ENCODE measurements at places on chromosomes 1 and 21. TPM values are rescaled to one million over a fixed set of nuclear protein-coding genes. Genes with fewer than 3 reads are reported as not detected.
A peak's percentile ranks its signal among the peaks of the same experiment; 100 is the strongest.

DNA sequence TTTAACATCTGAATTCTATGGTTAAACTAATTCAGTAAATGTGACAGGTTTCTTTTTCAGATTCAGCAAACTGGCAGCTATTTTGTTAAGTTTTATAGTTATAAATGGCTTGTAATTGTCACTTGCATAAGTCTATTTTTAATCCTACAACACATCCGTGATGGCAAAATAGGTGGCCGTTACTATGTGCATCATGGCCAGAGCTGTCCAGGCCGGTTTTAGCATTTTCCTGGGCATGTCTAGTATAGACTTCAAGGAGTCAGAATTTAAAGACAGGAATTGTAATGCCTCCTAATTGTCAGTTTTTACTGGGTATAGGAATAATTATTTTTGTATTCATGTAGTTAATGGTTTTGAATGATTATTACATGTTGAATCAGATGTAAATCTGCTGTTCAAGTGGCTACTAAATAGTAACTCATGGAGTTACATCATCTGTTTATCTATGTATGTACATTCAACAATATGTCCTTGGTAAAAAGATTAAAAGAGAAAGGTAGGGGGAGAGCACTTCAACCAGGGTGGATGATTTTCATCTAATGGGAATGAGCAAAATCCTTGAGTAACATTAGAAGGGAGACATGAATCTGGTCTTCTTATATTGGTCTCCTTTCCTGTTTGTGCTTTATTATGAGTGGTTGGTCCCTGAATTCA lies 3.2 kb upstream of the B3GALT2 start:
- no peak for DNase-seq

SLC44A5 gene
- total RNA-seq = not detected

DNA sequence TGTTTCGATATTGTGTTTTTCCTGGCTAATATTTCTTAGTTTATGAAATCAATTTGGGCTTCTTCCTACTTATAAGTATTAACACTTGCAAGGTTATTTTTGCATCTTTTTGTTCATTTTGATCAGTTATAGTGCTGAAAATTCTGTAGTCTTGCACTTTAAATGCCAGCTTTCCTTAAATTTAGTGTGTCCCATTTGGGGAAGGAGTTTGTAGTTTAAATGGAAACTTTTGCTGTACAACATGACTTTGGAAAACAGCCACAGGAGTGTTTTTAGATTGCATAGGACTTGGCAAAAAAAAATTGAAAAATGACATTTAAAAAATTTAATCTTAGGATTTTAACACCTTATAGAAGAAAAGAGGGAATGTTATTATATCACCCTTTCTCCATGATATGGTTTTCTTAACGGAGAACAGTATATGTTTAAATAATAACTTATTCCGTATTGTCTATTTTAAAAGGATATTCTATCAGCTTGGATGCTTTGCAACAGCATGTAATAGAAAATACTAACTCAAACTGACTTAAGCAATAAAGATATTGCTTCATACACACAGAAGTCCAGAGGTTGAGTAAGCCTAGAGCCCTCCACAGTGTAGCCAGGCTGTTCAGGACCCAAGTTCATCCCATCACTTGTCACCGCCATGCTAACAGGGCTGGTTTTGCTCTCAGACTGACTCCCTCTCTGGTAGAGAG lies 53.8 kb downstream of the LYPLAL1 start:
- DNase-seq = peak; percentile 37

DNA sequence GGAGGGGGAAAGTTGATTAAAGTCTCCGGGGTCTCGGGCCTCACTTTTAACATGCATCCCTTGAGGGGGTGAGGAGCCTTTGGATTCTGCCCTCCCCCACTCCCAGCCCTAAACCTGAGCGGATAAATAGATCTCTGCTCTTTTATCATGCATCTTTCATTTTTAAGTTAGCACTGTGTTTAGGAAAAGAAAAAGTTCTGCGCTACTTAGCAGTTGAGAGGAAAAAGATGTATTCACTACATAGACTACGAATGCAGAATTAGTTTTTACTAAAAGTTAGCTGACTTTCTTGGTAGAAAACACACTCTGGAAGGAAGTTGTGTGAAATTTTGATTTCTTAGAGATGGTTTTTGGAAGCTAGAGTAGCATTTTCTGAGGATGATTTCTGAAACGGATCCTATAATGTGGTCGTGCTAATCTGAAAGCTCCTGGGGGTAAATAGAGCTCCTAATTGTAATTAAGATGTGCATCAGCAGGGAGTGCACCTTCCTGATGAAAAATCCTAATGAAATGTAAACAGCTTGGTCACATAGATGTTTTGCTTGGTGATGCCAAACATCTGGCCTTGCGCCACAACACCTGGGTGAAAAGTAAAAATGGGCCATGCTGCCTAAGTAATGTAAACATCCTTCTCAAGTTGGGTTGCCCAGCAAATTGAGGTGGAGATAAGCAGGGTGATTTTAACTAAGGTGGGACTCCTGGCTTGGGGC lies 1.8 kb downstream of the ROR1 start:
- peak; percentile 34 for DNase-seq

CASZ1 gene
- total RNA-seq = not detected

GRCh38 chr1:204588826-204589225 lies 72.6 kb downstream of the MDM4 start:
- DNase-seq = no peak

DNA sequence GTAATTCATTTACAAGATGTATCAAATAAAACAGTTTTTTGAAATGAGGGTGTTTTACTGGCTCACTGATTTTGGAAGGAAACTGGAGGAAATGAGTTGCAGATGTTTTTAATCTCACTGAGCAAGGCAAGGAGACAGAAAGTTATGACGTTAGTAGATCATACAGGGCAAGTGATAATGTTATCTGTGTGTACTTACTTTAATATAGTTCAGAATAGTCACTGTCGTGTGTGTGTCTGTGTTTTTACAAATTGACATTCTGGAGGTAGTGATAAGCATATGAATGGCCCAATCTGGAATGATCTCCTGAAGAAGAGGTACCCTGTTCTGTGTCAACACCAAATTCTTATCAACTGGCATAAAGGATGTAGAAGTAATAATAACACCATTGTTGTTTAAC lies 1.9 kb upstream of the GBP4 start:
- peak; percentile 44 for DNase-seq

G0S2 gene
- total RNA-seq = 146 TPM

GRCh38 chr21:40169971-40170370 lies 302.7 kb downstream of the PCP4 start:
- DNase-seq = no peak

DNA sequence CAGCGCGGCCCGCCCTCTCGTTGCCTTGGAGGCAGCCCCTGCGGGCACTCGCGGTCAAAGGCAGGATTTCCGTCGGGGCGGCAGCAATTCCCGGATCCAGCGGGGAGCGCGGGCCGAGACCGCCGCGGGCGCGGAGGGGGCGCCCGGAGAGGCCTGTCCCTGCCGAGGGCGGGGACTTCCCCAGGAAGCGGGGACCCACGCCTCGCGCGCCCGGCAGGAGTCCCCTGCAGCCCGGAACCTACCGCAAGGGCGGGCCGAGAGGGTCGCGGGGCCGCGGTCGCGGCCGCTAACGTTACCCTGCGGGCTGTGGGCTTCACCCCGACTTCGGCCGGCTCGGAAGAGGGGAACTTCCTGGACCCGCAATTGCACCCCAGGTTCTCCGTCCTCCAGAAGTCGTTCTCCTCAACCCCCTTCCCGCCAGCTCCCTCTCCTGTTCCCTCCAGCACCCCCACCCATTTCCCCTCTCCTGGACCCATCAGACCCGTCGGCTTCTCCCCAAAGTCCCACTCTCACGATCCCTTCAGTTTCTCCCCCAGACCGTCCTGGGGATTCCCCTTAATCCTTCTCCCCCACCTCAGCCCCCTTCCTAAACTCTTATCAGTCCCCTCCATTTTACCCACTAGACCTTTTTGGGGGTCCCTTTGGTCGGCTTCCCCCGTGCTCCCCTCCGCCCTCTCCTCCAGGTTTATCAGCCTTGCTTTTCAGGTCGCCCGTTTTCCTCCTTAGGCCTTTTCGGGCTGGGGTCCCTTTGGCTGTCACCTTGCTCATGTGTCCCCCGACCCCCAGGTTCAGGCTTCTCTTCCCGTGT lies 604 bp downstream of the FGR start:
- no peak for DNase-seq

DNA sequence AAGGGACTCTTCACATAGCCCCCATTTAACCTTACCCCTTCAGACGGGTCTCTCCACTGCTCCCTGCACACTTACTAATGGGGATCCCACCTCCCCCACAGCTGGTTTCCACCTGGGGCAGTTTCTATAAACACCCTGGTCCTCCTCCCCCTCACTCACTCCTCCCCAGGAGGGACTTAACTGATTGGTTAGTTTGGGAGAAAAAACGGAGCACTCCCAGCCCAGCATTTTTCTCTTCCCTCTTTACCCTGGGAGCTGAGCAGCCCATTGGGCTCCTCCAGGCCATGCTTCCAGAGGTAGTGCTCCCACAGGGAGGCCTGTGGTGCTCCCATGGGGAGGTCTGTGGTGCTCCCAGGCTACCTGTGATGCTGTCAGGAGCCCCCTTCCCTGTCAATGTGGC lies 93.7 kb downstream of the MIS18A start:
- DNase-seq = no peak

GRCh38 chr1:72601035-72601674 lies 318.8 kb upstream of the NEGR1 start:
- peak; percentile 9 for DNase-seq

DNA sequence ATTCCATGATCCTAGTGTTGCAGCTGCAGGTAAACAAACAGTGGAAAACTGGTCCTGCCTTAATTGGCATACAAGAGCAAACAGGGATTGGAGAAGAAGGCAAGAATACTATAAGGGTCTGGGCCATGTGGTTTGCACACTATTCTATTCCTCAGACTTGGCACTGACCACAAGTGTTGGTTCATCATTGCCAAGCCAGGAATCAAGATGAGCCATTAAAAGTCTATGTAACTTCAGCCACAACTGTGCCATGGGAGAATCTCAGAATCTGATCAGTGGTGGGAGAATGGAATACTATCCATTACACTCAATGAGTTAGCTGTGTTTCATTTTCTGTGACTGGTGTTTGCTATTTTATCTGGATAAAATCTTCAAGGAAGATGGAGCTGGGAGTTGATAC lies 26.2 kb upstream of the FCER1A start:
- no peak for DNase-seq

TMCO2 gene
- total RNA-seq = not detected

GRCh38 chr1:26020330-26020768 lies 1.2 kb upstream of the EXTL1 start:
- peak; percentile 31 for DNase-seq

DNA sequence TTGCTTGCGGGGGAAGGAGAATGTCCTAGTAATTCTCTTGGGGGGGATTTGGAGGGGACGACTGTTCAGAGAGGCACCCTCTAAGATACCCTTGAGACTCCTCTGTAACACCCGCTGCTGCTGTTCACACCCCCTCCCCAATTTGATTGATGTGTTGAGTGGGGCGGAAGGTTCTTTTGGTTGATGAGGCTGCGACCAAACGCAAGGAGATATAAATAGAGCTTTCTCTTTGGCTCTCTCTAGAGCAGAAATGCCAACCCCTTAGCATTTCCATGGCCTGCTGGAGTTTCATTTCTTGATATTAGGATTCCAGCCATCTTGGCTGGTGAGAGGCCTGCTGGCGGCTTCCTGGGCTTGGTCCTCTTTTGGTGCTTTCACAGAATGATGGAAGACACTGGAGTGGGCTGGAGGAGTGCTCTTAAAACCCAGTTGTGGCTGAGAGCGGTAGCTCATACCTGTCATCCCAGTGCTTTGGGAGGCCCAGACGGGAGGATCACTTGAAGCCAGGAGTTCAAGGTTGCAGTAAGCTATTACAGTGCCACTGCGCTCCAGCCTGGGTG lies 2.0 kb downstream of the PIK3CD start:
- DNase-seq = no peak

SPATA46 gene
- total RNA-seq = not detected

FAM229A gene
- total RNA-seq = 1.6 TPM

- DNase-seq = no peak
Observed at GRCh38 chr1:22586356-22587130, 23.3 kb downstream of the EPHA8 start.

DNA sequence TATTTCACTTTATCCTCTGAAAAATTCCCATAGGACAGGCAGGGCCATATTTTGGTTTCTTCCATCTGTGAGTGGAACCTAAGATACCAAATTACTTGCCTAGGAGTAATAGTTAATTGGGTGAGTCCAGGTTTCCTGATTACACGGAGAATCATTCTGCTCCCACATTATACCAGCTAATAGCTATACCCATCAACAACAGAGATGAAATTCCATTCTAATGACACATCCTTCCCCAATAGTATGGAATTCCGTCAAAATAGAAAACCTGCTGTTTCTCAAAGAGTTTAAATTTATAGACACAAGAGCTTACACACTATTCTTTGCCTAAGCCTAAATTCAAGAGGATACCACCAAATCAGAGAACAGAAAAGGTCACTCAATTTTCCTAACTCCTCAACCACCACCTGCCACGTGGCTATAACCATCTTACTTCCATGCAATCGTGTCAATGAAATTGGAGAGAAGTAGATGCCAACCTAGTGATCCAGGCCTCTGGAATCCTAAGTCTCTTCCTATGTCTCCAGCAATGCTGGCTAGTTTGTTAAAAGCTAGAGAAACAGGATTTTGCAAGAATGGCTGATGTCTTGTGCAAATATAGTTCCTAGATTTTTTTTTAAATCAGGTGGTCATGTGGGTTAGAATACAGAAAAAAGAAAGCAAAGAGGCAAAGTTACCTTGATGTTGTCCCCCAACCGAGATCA lies 6.2 kb downstream of the PPT1 start:
- no peak for DNase-seq

DNA sequence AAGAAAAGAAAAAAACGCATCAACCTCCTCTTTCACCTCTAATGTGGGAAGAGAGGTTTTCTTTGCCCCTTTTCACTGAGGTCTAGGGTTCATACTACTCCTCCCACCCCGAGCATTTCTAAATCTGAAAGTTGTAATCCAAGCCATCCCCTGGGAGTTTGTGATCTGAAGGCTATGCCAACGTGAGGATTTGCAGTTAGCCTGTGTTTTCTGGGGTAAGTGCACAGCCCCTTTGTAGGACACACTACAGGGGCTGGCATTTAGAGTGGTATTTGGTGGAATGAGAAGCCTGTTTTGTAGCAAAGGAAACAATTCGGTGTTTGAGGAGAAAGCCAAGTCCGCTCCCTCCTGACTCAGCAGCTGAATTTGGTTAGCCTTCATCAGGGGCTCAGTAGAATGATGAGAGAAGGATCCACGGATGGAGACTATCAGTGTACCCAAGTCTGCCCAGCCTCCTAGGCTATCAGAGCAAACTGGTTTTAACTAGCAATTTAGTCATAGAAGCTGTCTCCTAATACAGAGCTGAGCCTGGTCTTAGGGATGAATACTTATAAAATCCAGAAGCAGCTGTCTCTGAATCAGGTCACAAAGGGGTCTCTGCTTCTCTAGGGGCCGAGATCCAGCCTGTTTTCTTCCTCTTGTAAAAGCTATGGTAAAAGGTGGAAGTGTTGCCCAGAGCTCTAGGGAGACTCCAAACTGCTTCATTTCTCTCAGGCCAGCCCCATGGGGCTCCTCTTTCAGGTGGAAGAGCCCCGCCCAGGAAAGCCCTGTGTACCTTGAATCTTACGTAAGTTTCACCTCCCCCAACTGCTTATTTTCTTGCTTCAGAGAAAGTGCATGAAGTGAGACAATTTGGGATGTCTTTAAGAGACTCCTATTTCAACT lies 2.1 kb downstream of the PCP4L1 start:
- no peak for DNase-seq
